MG63 (cell line): ENCODE measurements at places on chromosomes 7 and 10. TPM values are rescaled to one million over a fixed set of nuclear protein-coding genes. Genes with fewer than 3 reads are reported as not detected.

The INMT gene
- total RNA-seq: 0.03 TPM in 1 of 2 replicates, not detected in the other

The NEUROG3 gene
- total RNA-seq: not detected in 2 replicates

The NPFFR1 gene
- total RNA-seq: not detected in 2 replicates

The AKR1B15 gene
- not detected in 2 replicates for total RNA-seq

The ZNF33B gene
- 4.2 and 5.1 TPM in 2 replicates for total RNA-seq

The UROS gene
- 78.8 and 87.2 TPM in 2 replicates for total RNA-seq

The KIF11 gene
- total RNA-seq: 19.5 and 26.3 TPM in 2 replicates

The TEX47 gene
- total RNA-seq: not detected in 2 replicates

The SLC26A3 gene
- not detected in 2 replicates for total RNA-seq

The AKR1D1 gene
- total RNA-seq: not detected in 2 replicates

The ZSWIM8 gene
- total RNA-seq: 12.3 and 24.1 TPM in 2 replicates

The TAS2R60 gene
- not detected in 2 replicates for total RNA-seq

The RNF148 gene
- total RNA-seq: not detected in 2 replicates

The FGFR2 gene
- total RNA-seq: 6.3 and 9.0 TPM in 2 replicates

The CYP26C1 gene
- total RNA-seq: not detected in 2 replicates

The NT5C3A gene
- 27.8 and 34.2 TPM in 2 replicates for total RNA-seq

The ACSM6 gene
- not detected in 2 replicates for total RNA-seq

The TAS2R41 gene
- not detected in 2 replicates for total RNA-seq

The SFTPD gene
- not detected in 2 replicates for total RNA-seq

The SLC13A1 gene
- not detected in 2 replicates for total RNA-seq

The KNDC1 gene
- total RNA-seq: 0.92 and 1.5 TPM in 2 replicates

The FBXO24 gene
- total RNA-seq: 1.0 and 1.2 TPM in 2 replicates
